ENCODE measurements at places on chromosomes 7 and 10. TPM values are rescaled to one million over a fixed set of nuclear protein-coding genes. Genes with fewer than 3 reads are reported as not detected.

GRCh38 chr10:48768926-48769325 is 84.3 kb downstream of the WDFY4 start:
- DNase-seq, result no peak

DNA sequence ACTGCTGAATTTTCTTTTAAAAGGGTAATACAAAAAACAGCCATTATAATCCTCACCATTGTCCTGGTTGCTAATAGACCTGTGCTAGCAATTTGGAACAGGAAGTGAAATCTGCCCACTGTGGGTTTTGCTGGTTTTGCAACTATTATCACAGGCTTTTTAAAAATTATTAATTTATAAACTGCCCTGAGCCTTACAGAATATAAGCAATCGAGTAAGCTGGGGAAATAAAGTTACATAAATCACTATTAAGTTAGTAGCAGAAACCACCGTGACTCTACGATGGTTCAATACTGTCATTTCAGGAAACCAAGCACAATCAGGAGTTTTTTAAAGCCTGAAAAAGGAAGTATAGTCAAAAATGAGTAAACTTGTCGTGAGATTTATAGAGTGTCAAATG is 62.3 kb downstream of the TMEM26 start:
- DNase-seq, result no peak

Gene CNTNAP2
- total RNA-seq, result not detected

Gene ACTL6B
- total RNA-seq, result not detected
